ENCODE measurements at places on chromosomes 11 and 22. TPM values are rescaled to one million over a fixed set of nuclear protein-coding genes. Genes with fewer than 3 reads are reported as not detected.

DNA sequence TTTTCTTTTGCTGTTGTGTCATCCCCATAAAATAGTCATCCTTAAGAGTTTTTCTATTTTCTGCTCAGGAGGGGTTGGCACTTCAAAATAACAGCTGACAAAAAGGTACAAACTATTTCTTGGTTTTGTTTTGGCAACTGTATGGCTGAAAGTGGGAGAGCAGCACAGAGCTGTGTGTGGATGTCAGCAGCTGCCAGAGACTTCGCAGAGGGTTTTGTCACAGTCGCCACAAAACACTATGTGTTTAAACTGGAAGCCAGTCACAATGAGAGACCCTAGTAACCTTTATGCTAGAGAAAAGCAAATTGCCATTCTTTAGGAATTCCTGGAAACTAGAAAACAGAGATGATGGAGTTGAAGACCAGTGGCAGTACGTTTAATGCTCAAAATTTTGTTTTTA lies 189.6 kb upstream of the CCDC90B start:
- no peak overlapping the region for H3K27ac ChIP-seq
- H3K4me3 ChIP-seq, result no peak overlapping the region
- no peaks in the 10 kb centered on the region for H3K27me3 ChIP-seq
- no peaks in the 10 kb centered on the region for H3K36me3 ChIP-seq
- H3K4me1 ChIP-seq, result no peaks in the 10 kb centered on the region
- no peak for DNase-seq

GRCh38 chr22:42154293-42155052 lies 23.9 kb upstream of the CYP2D6 start:
- DNase-seq, result no peak
- H3K27me3 ChIP-seq, result no peaks in the 10 kb centered on the region
- no peaks in the 10 kb centered on the region for H3K4me1 ChIP-seq
- no peak overlapping the region for H3K27ac ChIP-seq
- no peak overlapping the region for H3K4me3 ChIP-seq

GRCh38 chr11:30830681-30831080 lies 244.5 kb upstream of the MPPED2 start:
- H3K4me1 ChIP-seq, result no peaks in the 10 kb centered on the region
- no peaks in the 10 kb centered on the region for H3K27me3 ChIP-seq
- no peaks in the 10 kb centered on the region for H3K36me3 ChIP-seq
- no peak for DNase-seq
- no peak overlapping the region for H3K4me3 ChIP-seq
- H3K27ac ChIP-seq, result no peak overlapping the region

DNA sequence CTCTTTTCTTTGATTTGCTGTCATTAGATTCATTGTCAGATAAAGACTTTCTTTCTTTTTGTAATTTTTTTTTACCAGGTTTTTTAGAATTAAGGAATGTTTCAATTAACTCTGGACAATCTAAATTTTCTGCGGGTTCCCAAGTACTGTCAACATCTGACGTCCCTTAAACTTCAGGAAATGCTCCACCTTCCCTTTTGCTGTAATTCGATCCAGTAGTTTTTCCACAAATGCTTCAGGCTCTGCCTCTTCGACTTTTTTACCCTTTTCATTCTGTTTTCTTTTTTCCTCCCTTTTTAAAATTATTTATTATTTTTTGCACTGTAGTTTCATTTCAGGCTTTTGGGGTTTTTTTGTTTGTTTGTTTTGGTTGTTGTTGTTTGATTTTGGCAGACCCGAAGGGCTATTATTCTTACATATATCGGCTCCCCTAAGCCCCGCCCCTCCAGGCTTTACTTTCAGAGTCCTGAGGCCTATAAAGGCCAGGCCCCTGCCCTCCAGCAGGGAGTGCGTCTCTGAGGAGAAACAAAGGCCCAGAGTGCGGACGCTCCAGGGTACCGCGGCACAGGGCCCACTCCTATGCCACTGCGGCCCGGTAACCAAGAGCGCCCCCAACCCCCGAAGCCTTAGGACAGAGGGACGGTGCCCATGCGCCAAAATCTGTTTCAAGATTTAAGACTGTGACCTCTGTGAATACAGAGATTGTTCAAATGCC lies 116.4 kb downstream of the TYR start:
- no peaks in the 10 kb centered on the region for H3K36me3 ChIP-seq
- no peaks in the 10 kb centered on the region for H3K27me3 ChIP-seq
- H3K27ac ChIP-seq, result no peak overlapping the region
- DNase-seq, result peak; percentile 43
- H3K4me1 ChIP-seq, result no peaks in the 10 kb centered on the region

The CD248 gene
- 10.0 TPM for total RNA-seq
